ENCODE measurements at places on chromosomes 3 and 15.
A peak's percentile ranks its signal among the peaks of the same experiment; 100 is the strongest.

GRCh38 chr15:31241888-31242522 lies 84.6 kb upstream of the KLF13 start:
- no peak for DNase-seq

DNA sequence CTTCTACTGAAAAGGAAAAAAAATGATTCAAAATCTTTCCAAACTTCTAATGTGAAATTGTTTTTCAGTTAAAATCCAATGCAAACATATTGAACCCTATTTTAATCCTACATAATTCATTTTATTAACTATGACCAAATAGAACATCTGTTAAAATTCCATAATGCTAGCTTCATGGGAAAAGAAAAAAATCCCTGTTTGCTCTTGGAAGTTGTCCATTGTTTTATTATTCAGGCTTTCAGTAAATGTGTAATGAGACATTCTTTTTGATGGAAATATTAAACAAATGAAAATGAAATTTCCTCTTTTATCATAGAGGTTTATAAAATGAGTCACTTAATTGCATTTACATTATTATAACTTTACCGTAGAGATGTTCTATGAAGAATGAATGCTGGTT lies 49.5 kb downstream of the SLC25A26 start:
- DNase-seq: no peak

- DNase-seq: no peak
Observed at GRCh38 chr3:110344897-110345767, 726.5 kb upstream of the NECTIN3 start.

DNA sequence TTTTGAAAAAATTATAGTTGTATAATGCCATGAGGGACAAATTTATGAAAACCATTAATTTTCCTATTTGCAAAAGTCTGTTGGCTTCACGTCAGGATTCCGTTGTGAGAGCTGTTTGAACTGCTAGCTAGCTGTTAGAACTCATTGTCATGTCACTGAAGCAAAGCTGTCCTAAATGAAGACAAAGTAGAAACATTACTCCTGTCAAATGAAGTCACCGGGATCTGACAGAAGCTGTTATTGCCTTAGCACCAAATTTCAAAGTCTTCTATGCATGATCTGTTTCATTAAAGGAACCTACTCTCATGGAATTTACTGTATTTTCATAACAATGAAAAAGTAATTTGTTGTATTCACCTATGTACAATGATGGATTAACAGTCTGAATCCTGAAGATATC lies 479.8 kb downstream of the PLOD2 start:
- DNase-seq: no peak

DNA sequence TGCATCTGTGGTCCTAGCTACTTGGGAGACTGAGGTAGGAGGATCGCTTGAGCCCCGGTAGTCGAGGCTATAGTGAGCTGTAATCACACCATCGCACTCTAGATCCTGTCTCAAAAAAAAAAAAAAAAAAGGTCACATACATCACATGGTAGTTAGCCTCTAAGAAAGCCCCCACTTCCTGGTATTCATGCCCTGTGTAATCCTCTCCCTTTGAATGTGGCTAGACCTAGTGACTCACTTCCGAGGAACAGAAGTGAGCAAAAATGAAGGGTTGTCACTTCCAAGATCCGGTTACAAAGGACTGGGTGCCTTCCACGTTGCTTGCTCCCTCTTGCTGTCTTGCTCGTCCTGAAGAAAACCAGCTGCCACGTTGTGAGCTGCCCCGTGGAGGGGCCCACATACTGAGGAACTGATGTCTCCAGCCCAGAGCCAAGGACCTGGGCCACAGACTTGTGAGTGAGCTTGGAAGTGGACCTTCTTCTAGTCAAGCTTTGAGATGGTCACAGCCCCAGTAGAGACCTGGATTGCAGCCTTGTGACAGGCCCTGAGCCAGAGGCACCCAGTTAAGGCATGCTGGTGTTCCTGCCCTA lies 12.6 kb upstream of the LCTL start:
- peak; percentile 9 for DNase-seq

GRCh38 chr3:2770451-2770850 lies 339.7 kb downstream of the IL5RA start:
- DNase-seq: no peak

DNA sequence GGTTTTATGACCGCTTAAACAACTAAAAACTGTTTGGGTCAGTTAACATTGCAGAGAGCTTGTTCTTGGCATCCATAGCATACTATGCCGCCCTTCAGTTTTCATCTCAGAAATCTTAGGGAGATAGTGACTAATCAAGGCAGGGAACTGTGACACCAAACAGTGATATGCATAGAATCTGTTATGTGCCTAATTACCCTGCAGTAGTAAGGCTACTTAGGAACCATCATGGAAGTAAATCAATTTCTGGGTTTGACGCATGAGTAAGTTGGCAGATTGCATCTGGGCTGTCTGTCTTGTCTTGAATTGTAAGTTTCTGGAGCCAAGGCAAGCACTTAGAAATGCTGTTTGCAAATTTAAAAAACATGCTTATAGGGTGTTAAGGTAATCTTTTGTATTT lies 22.5 kb downstream of the KCTD6 start:
- DNase-seq: no peak

GRCh38 chr15:44535523-44536301 lies 1.2 kb upstream of the EIF3J start:
- DNase-seq: no peak

GRCh38 chr3:58023531-58023930 lies 15.3 kb downstream of the FLNB start:
- no peak for DNase-seq

GRCh38 chr15:75821786-75822345 lies 21.4 kb upstream of the UBE2Q2 start:
- DNase-seq: no peak
